Stimulated activated CD4-positive, alpha-beta T cell treated with anti-CD3 and anti-CD28 coated beads, TNF-alpha, amount 100 ng/mL, for 24 hours (primary cell): ENCODE measurements at places on chromosomes 6 and 20.

DNA sequence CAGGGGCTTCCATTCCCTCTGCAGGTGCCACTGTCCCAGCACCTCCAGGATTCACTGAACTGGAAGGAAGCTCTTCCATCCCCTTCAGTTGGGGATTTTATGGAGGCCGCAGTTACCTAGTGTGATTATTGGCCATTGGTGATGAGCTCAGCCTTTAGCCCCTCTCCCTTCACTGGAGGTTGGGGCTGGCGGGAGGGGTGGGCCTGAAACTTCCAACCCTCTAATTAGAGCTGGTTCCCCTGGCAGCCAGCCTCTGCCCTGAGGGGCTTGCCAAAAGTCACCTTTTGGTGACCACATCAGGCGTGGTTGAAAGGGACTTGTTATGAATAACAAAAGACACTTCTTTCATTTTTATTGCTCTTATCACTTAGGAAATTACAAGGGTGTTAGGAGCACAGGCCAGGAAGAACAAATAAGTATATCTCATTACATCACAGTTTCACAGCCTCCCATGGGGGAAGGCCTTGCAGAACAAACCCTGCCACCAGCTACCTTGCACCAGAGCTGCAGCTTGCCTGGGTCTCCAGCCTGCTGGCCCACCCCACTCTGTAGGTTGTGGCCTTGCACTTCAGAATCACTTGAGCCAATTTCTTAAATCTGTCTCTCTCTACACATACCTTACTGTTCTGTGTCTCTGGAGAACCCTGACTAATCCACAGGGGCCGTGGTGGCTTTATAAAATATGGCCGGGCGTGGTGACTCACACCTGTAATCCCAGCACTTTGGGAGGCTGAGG is 5.0 kb downstream of the PYGB start:
- DNase-seq: no peak

- DNase-seq: no peak
Measured at GRCh38 chr6:10588562-10589428, 67.6 kb downstream of the GCNT2 start.

- DNase-seq: no peak
Measured at GRCh38 chr20:9518576-9519175, 4.3 kb downstream of the LAMP5 start.

DNA sequence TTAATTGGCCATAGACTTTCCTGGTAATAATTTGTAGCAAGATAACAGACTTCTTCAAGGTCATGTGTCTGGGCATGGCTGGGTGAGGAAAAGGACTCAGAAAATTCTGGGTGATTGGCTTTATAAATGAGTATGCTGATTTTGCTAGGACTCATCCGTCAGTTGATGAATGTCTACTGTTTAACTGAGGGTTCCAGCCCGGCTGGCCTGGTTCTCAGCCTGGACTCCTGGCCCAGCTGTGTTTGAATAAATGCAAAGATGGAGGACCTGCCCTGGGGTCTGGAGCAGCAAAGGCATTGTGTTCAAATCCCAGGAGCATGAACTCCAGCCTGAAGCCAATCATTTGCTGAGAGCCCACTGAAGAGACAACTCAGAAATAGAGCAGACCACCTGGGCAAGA is 323.2 kb downstream of the LRFN2 start:
- no peak for DNase-seq

DNA sequence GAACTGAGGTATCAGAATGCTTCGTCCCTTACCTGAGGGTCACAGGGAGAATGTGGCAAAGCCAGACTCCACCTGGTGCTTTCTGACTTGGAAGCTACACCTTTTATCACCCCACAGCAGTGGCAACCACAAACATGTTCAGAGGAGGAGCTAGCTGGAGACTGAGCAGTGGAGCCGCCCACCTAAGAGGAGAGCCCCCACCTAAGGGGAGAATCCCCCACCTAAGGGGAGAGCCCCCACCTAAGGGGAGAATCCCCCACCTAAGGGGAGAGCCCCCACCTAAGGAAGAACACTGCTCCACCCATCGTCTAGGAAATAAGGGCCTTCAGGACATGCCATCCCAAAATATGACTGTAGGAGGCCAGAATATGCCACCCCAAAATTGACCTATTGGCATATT is 4.0 kb downstream of the SLC52A3 start:
- DNase-seq: no peak

- no peak for DNase-seq
Measured at GRCh38 chr6:120273411-120273810, 923.9 kb upstream of the MAN1A1 start.

GRCh38 chr6:33863084-33863483 is 59.3 kb upstream of the MLN start:
- DNase-seq: no peak

- DNase-seq: peak; percentile 14
Measured at GRCh38 chr6:25404693-25405169, 125.6 kb downstream of the CARMIL1 start.

DNA sequence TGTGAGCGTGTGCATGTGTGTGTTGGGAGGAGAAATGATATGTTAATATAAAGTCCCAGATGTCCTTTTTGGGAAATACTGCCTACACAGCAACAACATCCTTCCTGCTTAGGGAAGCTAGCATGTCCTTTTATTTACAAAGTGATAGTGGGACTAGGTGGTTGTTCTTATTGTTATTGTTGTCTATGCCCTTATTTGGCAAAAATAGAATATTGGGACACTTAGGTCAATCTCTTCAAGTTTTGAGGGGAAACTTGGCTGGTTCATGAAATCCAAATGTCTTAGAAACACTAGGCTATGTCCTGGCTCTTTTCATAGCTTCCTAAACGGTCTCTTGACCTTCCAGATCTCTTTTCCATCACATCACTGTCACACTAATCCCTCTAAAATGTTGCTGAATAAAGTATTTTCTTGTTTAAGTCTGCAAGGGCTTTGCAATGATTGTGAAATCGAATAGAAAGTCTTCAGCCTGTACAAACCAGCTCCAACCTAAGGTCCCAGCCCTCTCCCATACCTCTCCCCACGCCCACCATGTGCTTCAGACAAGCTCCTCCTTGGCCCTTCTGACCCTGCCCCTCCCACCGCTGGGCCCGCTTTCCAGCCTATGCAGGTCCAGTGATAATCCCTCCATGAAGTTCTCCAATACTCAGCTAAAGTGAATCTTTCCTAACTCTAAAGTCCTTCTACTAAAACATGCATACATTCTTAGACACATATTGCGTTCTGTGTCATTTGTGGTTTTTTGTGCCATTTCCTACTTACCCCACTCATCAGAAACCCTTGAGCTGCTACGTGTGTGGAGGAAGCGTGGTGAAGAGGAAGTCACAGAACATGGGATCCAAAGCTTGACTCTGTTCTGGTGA is 205.1 kb downstream of the LY86 start:
- DNase-seq: no peak

- DNase-seq: no peak
Measured at GRCh38 chr20:59958123-59958522, at the start of gene CDH26. Gene CDH26 (plus strand): TSS chr20:59958423. CDS start chr20:59958727, 304 bp downstream.

GRCh38 chr20:7926767-7927166 is 13.5 kb downstream of the HAO1 start:
- no peak for DNase-seq

DNA sequence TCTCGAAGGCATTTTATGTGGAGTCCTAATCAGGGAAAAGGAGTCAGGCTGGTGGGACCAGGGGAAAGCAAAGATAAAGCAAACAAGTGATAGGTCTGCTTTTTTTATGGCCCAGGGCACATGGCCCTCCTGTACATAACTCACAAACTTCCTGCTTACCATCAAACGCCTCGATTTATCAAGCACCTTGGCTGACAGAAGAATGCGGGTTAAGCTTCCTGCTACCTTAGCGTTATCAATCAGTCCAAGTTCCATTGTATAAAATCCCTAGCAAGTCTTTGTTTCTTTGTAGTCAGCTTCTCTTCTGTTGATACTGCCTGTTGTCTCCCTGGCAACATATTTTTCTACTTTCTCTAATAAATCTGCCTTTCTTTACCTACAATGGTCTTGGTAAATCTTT is 4.1 kb upstream of the TRIM27 start:
- no peak for DNase-seq
